Hematopoietic multipotent progenitor cell treated with erythropoietin and hydrocortisone succinate and interleukin-3 and kit ligand, for 6 days (in vitro differentiated cells): ENCODE measurements at places on chromosomes 5 and 9.
A peak's percentile ranks its signal among the peaks of the same experiment; 100 is the strongest.

DNA sequence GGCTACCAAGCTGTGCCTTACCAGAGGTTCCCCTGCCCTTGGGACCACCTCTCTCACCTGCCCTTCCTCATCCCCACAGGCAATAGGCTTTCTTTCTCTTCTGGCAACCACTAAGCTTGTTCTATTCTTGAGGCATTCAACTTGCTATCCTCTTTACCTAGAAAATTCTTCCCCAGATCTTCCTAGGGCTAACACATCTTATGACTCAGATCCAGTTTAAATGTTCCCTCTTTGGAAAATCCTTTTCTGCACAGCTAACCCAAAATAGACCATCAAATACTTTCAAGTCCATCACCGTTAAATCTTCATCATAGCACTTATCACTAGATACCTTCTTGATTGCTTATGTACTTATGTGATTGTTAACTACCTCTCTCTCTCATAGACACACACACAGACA lies 93.7 kb downstream of the ENC1 start:
- DNase-seq = no peak

- DNase-seq = peak; percentile 55
These were observed 50.1 kb upstream of the GLRX start for GRCh38 chr5:95872346-95873268.

- DNase-seq = no peak
These were observed 53.4 kb upstream of the RARS1 start for GRCh38 chr5:168432903-168433302.

- DNase-seq = no peak
These were observed 638.8 kb upstream of the WWC1 start for GRCh38 chr5:167652690-167653089.

DNA sequence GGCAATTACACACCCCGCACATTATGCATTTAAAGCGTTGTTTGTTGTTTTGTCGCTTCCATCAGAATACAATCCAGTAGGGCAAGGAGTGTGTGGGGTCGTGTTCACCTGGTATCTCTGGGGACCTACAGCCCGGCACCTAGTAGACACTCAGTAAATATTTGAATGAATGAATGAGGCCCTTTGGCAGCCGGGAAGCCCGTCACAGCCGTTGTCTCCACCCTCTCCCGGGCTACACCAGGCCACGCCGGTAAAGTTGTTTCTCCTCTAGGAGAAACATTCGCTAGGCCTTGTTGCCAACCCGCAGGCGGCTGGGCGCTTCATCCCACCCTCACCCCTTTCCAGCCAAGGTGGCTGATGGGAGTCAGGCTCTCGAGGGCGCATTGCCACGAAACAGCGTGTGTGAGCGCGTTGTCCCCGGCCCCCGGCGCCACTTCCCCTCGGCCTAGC lies 876 bp upstream of the JAK2 start:
- peak; percentile 66 for DNase-seq

DNA sequence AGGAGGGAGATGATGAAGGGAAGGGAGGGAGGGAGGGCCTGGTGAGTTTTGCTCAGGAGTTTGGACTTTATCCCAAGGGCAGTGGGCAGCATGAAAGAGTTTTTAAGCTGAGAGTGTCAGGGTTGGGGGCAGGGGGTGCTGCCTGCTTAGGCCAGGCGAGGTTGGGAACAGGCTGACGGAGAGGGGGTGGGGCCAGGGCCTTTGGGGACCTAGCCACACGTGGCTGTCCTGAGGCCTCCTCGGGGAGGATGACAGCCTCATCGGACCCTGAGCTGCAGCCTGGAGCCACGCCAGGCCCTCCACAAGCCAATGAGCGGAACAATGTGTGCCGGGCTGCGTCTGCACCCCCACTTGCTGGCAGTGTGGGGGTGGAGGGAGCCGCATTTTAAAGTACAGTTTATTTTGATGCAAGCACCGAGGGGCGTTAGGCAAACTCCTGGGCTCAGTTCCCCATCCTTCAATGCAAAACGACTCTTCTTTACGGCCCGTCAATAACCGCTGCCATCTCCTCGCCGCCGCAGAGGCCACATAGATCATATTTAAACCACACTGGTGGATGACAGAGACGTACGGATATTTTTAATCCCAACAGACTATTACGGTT lies 5.3 kb upstream of the RXRA start:
- DNase-seq = no peak

DNA sequence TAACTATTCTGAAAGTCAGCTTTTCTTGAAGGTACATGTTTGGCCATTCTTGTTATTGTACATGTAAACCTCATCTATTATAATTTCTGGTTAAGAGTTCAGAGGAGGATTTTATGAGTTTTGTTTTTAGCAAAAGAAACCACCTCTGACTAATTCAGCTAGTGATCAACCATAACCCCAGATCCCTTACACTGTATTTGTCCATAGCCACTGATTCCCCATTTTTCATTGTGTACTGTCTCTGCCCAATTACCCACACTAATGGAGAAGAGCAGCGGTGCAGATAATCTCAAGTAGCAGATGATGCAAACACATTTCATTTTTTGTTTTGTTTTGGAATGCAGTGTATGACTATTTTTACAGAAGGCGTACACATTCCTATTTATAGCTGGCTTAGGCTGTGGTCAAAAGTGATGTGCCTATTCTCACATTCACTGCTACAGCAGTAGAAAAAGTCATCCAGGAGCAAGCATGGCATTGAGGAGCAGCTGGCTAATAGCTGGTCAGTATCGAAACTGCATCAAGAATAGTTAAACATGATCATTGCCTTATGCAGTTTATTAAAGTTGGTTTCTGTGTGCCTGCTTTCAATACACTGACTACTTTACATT lies 988.3 kb downstream of the DTWD2 start:
- DNase-seq = no peak

DNA sequence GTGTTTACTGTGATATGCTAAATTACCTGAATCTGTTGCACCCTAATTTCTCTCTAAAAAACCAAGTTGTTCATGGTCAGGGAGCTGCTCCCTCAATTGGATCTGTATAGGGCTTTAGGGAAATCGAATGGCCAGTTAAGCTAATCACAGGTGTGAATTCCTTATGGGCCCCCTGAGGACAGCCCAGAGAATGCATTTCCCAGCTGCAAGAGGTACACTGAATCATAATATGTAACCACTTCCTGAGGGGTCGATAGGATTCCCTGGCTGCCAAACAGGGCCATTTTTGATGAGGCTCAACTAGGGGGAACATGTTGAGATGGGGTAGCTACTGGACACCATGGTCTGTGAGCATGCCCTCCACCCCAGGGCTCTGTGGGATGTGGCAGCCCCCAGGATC lies 478.6 kb downstream of the CCDC171 start:
- DNase-seq = no peak
